Activated naive CD4-positive, alpha-beta T cell treated with anti-CD3 and anti-CD28 coated beads, Interleukin-2, amount 50 U/mL, for 16 hours (primary cell): ENCODE measurements at places on chromosomes 11 and 22.

DNA sequence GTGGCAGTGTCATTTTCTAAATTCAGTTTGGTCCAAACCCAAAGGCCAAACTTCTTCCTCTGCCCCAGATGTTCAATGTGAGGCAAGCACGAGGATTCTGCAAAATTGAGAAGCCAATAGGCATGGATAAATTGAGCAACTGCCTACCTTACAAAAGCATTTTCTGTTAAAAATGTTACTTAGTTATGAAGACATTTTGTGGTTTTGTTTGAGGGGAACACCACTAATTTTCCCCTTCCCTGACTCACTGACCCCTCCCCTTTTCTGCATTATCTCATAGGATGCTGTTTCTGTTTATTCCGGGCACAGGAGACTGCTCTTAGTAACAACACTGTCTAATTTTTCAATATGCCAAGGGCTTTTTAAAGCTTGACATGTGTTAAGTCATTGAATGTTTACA is 462.8 kb downstream of the INSC start:
- no peak for DNase-seq

- no peak for DNase-seq
Measured at GRCh38 chr11:32420937-32421901, 14.1 kb downstream of the WT1 start.

GRCh38 chr11:61359516-61359915 is 2.2 kb downstream of the CYB561A3 start:
- no peak for DNase-seq

GRCh38 chr11:72237112-72237931 is 6.7 kb downstream of the PHOX2A start:
- DNase-seq = no peak

DNA sequence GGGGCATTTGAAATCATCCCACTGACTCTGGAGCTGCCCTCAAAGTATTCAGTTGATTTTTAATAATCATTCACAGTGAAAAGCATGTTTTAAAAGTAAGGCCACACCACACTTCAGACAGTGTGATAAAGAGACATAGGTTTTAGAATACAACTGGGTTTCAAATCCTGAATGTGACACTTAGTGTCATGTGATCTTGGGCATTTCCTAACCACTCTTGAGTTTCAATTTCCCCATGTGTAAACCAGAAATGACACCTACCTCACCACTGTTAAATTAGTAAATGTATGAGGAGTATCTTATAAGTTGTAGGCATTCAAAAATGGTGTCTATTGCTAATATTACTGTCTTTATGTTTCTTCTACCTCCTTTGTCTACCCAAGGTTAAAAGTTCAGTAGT is 5.4 kb downstream of the TMEM123 start:
- no peak for DNase-seq

DNA sequence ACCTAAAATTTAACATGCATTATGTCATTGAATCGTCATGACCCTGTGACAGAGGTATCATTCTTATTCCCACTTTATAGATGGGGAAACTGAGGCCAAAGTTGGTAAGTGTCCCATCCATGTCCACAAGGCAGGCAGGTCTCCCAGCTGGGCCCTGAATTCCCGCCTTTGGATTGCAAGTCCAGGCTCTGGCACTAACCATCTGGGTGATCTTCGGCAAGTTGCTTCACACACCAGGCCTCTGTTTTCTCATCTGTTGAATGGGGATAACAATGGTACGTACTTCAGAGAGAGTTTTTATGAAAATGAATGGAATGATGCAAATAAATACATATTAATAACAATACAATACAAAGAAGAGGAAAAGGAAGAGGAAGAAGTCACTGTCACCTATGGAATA is 3.4 kb downstream of the CRYBB3 start:
- DNase-seq = no peak

- no peak for DNase-seq
Measured at GRCh38 chr11:127071606-127072005, 71.0 kb upstream of the KIRREL3 start.

DNA sequence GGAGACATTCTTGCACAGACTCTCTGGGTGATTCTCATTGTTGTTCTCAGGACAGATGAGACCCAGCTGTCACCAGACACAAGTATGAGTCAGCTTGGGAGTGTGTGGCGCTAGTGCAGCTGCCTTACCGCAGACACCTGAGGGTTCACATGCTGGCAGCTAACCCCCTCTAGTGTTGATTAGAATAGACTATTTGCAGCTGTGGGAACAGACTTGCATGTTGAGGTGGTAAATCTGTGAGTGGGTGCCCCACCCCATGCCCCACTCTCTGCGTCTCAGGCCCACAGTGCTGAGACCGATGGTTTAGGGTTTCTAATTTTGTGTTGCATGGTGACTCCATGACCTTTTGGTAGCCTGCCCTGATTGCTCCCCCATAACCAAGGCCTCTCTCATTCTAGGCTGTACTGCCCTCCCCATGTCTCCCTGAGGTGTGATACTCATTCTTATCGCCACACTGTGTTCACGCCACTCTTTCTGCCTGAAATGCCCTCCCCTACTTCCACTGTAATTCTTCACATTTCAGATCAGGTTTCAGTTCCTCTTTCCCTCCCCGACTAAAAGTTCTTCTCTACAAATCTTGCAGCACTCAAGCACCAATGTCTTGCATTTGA is 73.7 kb upstream of the KIRREL3 start:
- DNase-seq = no peak

- peak; percentile 51 for DNase-seq
Measured at GRCh38 chr11:47514825-47515647, 37.9 kb downstream of the CELF1 start.

GRCh38 chr11:115104851-115105453 is 399.3 kb downstream of the CADM1 start:
- no peak for DNase-seq

- DNase-seq = no peak
Measured at GRCh38 chr11:16126362-16126761, 230.0 kb downstream of the SOX6 start.

- no peak for DNase-seq
Measured at GRCh38 chr11:65651589-65652510, 10.9 kb downstream of the RELA start.

- peak; percentile 19 for DNase-seq
Measured at GRCh38 chr11:34243600-34244464, 114.0 kb downstream of the ABTB2 start.

DNA sequence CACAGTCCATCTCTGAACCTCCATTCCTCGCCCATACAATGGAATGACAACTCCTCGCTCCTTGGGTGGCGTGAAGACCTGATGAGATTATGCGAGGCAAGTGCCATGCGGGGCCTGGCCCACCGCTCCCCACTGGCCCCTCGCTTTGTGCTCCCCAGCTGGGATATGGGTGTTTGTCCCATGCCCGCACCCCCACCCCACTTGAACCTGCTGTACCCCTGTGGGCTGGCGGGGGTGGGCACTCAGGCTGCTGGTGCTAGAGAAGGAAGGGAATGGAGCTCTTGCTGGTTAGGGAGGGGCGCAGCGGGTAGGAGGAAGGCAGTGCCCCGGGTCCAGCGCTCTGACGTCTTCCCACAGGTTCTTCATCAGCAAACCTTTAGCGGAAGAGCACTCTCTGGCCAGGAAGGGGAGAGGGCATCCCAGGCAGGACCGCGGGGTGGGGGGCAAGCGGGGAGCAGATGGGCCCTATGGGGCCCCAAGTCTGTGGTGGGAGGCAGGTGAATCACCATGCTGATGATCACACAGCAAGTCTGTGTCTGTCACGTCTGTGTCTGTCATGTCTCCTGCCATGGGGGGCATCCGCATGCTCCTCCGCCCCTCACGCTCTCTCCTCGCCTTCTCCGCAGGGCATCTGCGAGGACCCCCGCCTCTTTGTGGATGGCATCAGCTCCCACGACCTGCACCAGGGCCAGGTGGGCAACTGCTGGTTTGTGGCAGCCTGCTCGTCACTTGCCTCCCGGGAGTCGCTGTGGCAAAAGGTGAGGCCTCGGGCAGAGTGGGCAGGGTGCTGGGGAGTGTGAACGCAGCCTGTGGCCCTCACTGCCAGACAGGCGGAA is 9.4 kb upstream of the OMP start:
- no peak for DNase-seq

DNA sequence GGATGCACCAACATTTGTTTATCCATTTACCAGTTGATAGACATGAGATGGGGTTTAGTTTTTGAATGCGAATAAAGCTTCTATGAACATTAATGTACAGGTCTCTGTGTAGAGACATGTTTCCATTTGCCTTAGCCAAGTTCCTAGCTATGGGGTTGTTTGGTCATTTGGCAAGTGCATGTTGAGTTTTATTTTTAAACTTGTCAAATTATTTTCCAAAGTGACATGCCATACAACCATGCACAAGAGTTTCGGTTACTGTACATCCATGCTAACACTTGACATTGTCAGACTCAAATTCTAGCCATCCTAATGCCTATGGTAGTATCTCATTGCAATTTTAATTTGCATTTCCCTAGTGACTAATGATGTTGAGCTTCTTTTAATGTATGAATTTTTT is 70.5 kb upstream of the PARVA start:
- no peak for DNase-seq

DNA sequence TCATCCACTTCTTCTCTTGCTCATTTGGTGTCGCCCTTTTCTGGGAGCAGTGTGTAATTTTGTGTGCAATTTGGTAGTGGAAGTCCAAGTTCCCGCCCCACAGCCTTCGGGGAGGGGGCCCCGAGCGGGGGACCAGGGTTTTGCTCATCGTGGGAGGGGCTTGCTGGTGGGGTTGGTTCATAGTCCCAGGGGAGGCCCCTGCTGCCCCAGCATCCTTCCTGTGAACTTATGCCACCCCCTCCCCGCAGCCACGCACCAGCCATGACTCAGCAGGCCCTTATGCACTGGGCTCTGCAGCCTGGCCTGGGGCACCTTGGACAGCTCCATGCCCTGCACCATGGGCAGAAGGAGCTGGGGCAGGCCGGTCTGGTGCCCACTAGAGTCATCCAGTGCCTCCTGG is 1183.6 kb downstream of the BRD1 start:
- no peak for DNase-seq

GRCh38 chr11:2775626-2776350 is 76.0 kb upstream of the KCNQ1OT1 start:
- peak; percentile 5 for DNase-seq

GRCh38 chr11:82976786-82977185 is 75.2 kb downstream of the DDIAS start:
- no peak for DNase-seq

GRCh38 chr11:15558513-15559181 is 443.9 kb downstream of the INSC start:
- DNase-seq = no peak

GRCh38 chr11:133559382-133559781 is 27.1 kb upstream of the OPCML start:
- no peak for DNase-seq

- DNase-seq = no peak
Measured at GRCh38 chr11:129314371-129314770, 61.3 kb upstream of the BARX2 start.

DNA sequence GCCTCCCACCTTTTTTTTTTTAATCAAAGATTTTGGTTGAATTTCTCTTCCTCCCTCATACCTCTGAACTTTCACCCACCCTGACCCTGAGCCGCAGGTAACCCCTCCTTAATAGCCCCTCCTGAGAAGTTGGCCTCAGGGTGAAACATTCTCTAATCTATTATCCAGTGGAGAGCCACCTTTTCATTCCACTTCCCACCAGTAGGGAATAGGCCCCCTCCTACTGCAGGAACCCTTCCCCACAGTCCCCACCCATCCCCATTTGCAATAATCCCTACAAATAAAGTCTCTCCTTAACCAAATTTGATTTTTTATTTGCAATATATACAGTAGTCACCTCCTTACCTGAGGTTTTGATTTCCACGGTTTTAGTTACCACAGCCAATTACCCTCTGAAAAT is 2.1 kb upstream of the SLC35F2 start:
- no peak for DNase-seq

DNA sequence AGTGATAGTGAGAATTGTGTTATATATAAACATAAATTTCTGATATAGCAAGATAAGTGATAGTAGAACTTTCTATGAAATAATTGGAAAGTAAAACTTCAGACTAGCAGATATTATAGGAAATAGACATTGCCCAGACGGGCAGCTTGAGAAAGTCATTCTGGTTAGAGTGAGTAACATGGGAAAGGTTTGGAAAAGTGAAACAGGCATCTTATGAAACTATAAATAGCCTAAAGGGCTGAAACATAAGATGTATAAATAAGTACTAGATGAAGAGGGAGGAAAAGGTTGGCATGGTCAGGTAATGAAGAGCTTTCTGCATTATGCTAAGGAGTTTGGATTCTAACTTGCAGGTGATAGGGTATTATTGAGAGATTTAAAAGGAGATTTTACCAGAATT is 101.3 kb downstream of the DYNC2H1 start:
- no peak for DNase-seq

DNA sequence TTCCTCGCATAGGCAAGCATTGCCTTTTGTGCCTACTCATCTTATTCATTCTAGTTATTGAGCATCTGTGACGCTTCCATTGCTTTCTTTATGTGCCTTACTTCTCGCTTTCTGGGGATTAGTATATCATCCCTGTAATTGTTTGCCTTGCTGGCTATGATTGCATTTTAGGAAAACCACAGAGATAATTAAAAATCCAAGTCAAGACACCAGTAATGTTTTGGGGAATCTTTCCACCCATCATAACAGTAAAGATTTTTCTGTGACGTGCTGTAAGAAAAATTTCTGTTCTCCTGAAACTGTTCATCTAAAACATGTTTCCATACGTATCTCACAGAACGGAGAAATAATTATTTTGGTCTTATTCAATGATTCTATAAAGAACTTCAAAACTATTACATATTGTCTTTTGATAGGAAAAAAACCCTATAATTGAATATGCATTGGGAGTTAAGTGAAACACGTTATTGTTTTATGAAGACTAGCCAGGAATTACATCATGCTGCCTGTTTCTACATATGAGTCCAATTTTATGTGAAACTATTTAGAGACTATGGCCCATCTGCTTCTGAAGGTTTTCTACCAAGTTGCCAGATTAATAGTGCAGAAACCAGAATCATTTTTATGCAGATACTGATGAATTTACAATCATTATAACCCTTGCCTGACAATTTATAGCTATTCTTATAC is 133.7 kb upstream of the FIBIN start:
- DNase-seq = no peak

DNA sequence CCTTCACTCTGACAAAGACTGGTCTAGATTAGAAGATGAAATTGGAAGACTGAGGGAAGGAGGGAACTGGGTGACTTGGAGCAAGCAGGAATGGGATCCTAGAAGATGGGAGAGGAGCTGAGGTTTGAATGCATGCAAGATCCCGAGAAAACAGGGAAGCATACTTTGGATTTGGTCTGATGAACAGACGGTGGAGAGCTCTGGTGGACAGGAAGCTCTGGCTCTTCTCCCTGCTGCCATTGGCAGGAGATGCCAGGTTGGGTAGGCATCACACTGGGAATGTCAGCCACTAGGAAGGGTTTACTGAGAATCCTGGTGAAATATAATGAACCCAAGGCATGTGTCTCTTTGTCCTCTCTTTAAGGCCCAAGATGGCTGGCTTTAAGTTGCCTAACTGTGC is 16.5 kb downstream of the NAV2 start:
- no peak for DNase-seq

- DNase-seq = no peak
Measured at GRCh38 chr11:62622476-62623089, 797 bp upstream of the B3GAT3 start.

- DNase-seq = no peak
Measured at GRCh38 chr11:72039856-72040401, 40.4 kb downstream of the NUMA1 start.
